ENCODE measurements at places on chromosomes 12 and 14.

DNA sequence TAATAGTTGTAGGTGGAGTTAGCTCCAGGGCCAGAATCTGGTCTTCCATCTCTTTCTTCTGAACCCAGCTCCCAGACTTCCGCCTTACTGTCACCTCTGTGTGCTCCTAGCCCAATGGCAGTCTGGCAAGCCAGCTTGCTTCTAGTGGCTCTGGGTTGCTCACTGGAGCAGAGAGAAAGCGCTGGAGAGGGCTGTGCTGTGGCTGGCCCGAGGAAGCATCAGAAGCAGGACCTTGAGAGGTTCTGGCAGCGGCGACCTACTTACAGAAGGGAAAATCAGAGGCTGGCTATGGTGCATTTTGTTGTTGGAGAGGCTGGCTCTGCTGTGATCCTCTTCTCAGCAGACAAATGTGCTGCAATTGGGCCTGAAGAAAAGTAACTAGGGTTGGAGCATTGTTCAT lies 28.6 kb downstream of the KCNA5 start:
- no peak for DNase-seq

- DNase-seq = no peak
Observed at GRCh38 chr14:32545506-32546210, 216.6 kb downstream of the AKAP6 start.

- DNase-seq = no peak
Observed at GRCh38 chr12:64469455-64470142, 17.7 kb downstream of the TBK1 start.

DNA sequence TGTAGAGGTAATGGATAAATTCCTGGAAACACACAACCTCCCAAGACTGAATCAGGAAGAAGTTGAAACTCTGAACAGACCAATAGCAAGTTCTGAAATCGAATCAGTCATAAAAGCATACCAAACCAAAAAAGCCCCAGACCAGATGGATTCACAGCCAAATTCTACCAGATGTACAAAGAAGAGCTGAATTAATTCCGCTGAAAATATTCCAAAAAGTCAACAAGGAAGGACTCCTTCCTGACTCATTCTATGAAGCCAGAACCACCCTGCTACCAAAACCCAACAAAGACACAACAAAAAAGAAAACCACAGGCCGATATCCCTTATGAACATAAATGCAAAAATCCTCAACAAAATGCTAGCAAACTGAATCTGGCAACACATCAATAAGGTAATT lies 81.5 kb downstream of the SLC38A4 start:
- DNase-seq = no peak

GRCh38 chr12:50620109-50620977 lies 115.6 kb downstream of the DIP2B start:
- no peak for DNase-seq

DNA sequence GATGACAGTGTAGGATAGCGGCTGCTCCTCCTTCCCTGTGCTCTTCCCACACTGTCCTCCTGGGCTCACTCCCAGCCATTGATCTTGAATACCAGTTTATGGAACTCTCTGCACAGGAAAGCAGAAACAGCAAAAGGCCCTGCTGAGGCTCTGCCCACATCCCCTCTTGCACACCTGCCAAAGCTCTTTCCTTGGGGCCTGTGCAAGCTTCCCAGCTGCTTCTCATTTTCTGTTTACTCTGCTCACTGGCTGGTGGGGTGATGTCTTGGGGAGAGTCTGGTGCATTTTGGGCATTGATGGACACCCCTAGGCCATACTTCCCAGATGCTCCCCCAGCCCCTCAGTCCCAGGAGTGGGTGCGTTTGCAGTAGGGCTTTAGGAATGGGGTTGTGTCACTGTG lies 361.8 kb downstream of the TMEM121 start:
- no peak for DNase-seq

DNA sequence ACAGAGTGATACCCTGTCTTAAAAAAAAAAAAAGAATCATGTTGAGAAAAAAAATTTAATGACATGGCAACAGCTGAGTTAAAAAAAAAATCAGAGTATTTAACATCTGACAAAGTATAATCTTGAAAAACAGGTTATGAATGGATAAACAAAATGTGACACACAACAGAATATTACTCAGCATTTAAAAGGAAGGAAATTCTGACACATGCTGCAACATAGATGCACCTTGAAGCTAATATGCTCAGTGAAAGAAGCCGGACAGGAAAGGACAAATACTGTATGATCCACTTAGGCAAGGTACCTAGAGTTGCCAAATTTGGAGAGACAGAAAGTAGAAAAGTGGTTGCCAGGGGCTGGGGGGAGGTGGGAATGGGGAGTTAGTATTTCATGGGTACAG lies 19.4 kb upstream of the EIF2B2 start:
- no peak for DNase-seq
